HS-5 (cell line): ENCODE measurements at places on chromosomes 3 and 15.

GRCh38 chr3:121624147-121624899, 31.1 kb downstream of the FBXO40 start:
- DNase-seq = no peak

- no peak for DNase-seq
Observed at GRCh38 chr3:49313896-49314688, 25.8 kb downstream of the USP4 start.

GRCh38 chr15:63826528-63826927, 7.2 kb downstream of the HERC1 start:
- no peak for DNase-seq

DNA sequence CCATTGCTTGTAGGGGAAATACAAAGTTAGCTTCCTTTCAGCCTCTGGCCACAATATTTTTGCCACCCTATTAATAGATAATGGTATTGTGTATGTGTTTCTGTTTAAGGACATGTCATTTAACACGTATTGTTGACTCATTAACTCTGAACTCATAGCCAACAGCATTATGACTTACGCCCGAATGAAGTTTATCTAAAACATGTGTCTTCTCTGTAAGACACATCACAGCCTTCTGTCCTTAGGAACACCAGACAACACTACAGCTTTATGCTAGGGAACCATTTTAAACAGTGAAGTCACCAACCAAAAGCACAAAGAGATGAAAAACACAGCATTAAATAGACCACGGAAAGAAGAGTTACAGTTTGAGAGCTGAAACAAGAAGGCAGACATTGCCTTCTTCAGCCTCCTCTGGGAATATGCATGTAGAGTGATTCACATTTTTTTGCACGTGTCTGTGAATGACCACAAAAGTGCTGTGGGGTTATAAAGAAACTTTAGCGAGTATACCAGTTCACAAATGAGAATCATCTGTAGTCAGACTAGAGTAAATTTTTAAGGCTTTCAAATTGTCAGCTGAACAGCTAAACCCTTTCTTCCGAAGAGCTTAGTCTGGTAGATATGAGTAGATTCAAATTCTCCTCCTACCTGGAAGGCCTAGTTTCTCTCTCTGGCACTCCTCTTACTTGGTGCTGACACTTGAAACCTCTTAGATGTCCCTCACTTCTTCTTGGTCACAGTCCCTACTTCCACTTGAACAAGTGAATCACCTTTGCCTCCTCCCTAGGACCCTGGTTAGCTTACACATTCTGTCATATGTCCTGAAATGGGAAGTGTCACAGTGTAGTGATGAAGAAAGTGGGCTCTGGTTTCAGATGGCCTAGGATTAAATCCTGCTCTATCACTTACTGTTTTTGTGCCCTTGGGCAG, 32.2 kb downstream of the MCTP2 start:
- peak; percentile 6 for DNase-seq

DNA sequence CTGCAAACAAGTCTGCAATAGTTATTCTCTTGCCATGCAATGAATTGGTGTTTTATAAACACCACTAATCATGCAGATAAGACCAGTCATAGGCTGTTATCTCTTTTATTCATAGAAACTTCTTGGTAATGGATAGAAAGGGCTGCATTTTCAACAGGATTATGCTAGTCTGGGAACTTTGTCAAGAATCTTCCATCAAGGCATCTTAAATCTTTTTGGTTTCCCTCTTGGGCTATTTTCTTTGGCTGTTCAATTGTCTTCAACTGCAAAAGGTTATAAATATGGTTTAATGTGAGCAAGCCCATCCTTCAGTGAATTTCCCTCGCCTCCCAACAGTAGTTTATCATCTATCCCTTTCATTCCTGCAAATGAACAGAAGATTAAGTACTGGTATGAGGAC, 59.0 kb upstream of the MINAR1 start:
- DNase-seq = no peak

- DNase-seq = no peak
Observed at GRCh38 chr3:117417411-117417810, 707.8 kb downstream of the TUSC7 start.

- no peak for DNase-seq
Observed at GRCh38 chr15:59830098-59830497, 141.0 kb upstream of the BNIP2 start.

DNA sequence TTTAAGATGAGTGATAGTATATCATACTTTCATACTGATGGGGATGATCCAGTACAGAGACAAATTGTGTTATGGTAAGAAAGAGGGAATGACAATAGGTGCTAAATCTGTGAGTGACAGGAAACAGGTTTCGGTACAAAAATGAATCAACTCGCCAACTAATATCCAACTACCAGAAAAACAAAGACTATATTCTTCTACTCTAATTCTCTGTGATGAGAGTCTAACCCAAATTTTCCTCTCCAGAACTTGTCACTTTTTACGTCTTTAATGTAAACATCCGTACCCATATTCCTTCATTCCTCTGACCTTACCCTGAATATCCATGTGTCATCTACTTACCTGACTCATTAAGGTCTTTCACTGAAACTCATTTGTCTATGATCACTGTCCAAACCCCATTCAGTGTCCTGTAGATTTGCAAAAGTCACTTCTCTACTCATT, 39.6 kb downstream of the SCAPER start:
- no peak for DNase-seq

GRCh38 chr3:98657457-98657856, 64.0 kb upstream of the CPOX start:
- DNase-seq = no peak

DNA sequence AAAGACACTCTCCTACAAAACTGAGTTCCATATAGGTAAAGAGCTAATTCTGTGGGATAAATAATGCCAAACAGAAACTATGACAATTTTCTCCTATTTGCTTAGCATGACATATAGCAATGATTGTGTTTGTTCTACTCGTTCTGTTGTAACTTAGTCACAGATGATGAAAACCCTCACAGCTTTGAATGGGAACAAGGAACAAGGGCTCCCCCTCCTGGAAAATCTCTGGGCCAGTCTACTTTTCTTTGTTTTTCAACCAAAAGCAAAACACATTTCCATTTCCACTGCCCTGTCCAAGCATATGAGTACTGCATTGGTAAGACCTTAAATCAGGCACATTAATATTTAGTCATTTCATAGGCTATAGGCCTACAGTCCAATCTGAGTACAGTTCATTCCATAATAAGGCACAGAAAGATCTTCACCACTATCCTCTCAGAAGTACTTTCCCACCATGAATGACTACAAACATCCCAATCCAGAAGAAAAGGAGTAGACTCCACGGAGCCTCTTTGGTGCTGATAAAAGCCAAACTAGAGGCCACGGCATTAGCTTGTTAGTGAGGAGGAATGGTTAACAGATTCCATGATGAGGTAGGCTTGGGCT, 67.1 kb downstream of the ATP8B4 start:
- DNase-seq = peak; percentile 51

- DNase-seq = no peak
Observed at GRCh38 chr15:22913646-22914380, 66.4 kb downstream of the CYFIP1 start.

- DNase-seq = no peak
Observed at GRCh38 chr3:129304146-129304961, 25.7 kb downstream of the HMCES start.

DNA sequence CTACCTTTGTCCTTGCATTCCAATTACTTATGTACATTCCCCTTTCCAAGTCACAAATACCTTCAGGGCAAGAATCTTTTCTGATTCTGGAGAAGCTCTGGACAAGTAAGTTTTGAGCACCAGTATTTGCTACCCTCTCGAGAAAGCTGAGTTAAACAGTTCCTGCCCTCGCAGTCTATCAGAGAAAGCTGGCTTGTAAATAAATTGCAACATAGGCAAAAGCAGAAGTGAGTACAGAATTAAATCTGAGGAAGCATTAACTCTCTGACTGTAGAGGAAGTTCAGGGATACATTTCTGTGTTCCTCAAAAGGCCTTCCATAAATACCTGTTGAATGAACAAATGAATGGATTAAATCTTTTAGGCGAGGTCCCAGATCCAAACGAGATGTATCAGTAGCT, 1.2 kb downstream of the OSBPL11 start:
- no peak for DNase-seq

DNA sequence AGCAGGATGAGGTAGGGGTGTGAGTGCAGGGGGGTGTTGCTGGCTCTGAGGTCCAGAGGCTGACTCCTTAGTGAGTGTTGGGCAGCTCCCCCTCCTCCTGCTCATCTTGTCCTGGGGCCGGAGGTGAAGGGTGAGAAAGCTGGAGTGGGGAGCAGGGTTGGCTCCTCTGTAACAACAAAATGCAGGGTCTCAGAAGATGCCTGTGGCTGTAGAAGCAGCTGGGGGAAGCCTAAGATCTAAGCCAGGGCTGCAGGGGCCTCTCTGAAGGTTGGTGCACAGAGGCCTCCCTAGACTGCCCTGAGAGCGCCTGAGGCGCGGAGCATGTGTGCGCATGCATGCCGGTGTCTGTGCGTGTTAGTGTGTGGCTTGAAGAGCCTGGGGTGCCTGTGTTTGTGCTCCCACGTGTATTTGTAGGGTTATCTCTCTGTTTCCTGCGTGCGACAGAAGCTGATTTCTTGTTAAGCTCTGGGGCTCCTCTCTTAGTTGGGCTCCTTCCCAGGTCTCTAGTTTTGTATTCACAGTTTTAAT, 5.3 kb upstream of the HDAC11 start:
- no peak for DNase-seq

- DNase-seq = no peak
Observed at GRCh38 chr3:112366522-112366921, 33.6 kb downstream of the CD200 start.

GRCh38 chr3:174229916-174230315, 629.2 kb upstream of the NAALADL2 start:
- DNase-seq = no peak

- DNase-seq = no peak
Observed at GRCh38 chr15:61141497-61142125, 87.5 kb downstream of the RORA start.

DNA sequence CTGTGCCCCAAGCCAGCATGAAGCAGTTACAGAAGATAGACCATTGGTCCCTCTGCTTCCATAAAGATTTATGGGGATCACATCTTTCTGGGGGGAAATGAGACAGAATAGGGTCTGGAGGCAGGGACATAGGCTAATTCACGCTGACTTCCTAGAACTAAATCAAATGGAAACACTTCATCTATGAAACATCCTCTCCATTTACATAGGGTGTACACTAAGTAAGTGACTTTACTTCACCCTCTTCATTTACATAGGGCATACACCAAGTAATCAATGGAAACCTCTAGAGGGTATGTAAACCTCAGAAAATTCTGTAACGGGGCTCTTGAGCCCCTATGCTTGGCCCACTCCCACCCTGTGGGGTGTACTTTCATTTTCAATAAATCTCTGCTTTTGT, 10.1 kb downstream of the LINS1 start:
- DNase-seq = no peak

- DNase-seq = no peak
Observed at GRCh38 chr3:171165499-171165921, 139.0 kb upstream of the SLC2A2 start.

DNA sequence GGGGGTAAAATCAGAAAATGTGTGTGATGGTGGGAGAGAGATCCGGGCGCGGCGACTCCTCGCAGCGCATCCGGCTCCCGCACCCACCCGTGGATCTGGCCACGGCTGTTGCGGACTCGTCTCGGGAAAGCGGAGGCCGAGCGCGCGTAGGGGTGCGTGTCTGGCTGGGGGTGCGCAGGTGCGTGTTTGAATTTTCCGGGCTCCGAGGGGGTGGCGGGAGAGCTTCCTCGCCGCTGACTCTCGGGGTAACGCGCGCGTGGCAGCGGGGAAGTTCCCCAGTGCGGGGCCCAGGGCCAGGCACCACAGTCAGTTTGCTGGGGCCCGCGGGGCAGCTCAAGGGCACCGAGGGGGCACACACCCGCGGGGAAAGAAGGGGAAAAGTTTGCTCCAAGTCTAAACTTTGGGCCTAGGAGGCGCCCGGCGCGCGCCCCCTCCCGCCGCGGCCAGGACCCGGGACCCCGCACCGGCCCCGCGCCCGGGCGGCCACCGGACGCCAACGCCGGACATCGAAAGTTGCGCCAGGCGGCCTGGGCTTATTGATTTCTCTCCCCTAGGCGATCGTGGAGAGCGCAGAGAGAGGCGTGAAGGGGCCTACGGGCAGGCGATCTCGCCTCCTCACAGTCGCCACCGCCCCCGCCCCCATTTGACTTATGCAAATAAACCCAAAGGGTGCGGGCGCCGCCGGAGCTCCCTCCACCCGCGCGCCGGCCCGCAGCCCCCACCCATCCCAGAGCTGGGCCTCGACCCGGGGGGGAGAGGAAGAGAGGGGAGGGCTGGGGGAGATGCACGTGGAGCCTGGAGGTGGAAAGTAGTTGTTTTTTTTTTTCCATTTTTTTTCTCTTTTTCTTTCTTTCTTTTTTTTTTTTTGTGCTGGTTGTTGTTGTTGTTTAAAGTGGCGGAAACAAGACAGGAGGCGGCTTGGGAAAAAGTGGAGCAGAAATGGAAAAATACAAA, 639 bp downstream of the FOXP1 start:
- DNase-seq = no peak

DNA sequence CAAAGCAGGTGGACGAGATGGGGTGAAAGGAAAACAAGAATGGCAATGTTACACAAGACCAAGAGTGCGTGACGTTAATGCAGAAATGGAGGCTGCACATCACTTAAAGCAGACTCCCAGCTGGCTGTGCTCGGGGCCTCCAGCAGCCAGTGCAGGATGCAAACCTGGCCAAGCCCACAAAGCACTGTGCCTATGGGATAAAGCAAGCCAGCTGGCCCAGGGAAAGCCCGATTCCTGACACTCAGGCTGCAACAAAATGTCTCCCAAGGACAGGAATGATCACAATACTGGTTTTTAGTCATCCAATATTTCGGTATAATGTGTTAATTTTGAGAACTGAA, 86.2 kb downstream of the SEC22A start:
- no peak for DNase-seq

GRCh38 chr15:76994971-76995945, at the start of gene PSTPIP1:
TSS of gene PSTPIP1 (plus strand) at chr15:76995126. CDS start at chr15:76995574, 448 bp downstream.
- DNase-seq = no peak

- DNase-seq = no peak
Observed at GRCh38 chr3:126300761-126301481, 56.3 kb downstream of the KLF15 start.

DNA sequence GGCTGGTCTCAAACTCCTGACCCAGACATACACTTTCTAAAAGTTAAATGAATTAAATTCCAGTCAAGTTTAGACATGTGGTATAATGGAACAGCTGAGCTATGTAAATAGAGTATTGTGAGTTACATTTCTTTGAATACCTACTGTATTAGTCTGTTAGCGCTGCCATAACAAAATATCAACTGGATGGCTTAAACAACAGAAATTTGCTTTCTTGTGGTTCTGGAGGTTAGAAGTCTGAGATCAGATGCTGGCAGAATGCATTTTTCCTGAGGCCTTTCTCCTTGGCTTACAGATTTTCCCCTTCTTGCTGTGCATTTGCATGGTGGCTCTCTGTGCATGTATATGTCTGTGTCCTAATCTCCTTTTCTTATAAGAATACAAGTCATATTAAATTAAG, 101.5 kb upstream of the TGFBR2 start:
- no peak for DNase-seq

DNA sequence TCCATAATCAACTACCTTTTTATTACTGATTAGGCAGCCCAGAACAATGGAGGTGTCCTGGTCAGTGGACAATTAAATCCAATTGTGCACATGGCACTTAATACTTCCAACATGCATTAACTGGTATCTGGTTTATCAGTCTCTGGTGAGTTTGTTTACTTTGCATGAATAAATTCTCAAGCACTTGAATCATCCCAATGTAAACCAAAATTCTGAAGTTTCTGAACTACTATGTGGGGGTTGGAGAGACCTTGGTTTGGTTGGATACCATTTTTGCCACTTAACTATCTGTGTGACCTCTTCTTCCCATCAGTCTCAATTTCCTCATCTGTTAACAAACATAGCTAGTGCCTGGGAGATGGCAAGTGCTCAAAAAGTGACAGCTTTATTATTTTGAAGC, 70.5 kb upstream of the MAP4 start:
- no peak for DNase-seq

GRCh38 chr15:51493892-51494291, 128.7 kb downstream of the DMXL2 start:
- no peak for DNase-seq
